ENCODE measurements at places on chromosomes 11 and 22. TPM values are rescaled to one million over a fixed set of nuclear protein-coding genes. Genes with fewer than 3 reads are reported as not detected.
A peak's percentile ranks its signal among the peaks of the same experiment; 100 is the strongest.

DNA sequence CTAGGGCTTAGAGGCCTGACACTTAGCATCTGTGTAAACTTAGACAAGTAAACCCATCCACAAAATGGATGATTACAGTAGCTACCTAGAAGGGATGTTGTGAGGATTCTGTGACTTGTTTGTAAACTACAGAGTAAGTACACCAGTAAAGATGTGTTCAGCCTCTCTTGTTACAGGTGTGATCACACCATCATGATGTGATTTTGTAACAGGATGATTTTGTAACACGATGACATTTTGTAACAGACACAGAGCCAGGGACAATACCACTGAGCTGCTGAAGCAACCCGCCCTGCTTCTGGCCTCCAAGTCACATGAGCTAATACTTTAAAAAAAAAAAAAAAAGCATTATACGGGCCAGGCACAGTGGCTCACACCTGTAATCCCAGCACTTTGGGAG is 17.0 kb downstream of the FADD start:
- DNase-seq: no peak

- DNase-seq: peak; percentile 87
Observed at GRCh38 chr22:25404928-25405816, 159.3 kb upstream of the GRK3 start.

GRCh38 chr22:32542677-32543357 is 68.2 kb downstream of the FBXO7 start:
- peak; percentile 86 for DNase-seq

DNA sequence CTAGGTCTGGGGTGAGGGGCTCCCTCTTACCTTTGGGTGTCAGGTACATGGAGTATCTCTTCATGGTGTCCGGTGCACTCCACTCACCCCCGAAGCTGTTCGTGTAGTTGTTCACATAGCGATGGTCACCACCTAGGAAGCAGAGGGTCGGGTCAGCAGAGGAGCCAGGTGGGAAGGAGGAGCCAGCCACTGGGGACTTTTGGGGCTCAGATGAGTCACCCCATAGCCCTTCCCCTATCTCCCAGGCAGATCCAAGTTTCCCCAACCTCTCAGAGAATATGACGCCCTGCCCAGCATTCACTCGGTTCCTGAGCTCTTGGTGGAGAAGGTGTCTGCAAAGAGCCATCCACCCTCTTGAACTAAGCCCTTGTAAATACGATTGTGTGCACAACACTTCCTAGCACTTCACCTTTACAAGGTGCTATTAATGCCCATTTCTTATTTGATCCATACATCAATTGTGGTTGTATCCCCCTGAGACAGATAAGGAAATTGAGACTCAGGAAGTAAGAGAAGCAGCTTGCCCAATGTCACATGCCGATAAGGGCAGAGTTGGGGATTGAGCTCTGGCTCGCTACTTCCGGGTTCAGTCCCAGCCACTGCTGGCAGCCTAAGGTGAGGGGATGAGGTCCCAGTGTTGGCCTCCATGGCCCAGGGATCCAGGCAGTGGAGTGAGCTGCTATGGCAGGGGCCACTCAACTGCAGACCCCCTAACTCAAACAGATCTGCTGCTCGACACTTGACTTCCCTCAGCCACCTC is 14.8 kb downstream of the TRIM29 start:
- no peak for DNase-seq

- DNase-seq: no peak
Observed at GRCh38 chr22:50672041-50672440, 582 bp upstream of the SHANK3 start.

DNA sequence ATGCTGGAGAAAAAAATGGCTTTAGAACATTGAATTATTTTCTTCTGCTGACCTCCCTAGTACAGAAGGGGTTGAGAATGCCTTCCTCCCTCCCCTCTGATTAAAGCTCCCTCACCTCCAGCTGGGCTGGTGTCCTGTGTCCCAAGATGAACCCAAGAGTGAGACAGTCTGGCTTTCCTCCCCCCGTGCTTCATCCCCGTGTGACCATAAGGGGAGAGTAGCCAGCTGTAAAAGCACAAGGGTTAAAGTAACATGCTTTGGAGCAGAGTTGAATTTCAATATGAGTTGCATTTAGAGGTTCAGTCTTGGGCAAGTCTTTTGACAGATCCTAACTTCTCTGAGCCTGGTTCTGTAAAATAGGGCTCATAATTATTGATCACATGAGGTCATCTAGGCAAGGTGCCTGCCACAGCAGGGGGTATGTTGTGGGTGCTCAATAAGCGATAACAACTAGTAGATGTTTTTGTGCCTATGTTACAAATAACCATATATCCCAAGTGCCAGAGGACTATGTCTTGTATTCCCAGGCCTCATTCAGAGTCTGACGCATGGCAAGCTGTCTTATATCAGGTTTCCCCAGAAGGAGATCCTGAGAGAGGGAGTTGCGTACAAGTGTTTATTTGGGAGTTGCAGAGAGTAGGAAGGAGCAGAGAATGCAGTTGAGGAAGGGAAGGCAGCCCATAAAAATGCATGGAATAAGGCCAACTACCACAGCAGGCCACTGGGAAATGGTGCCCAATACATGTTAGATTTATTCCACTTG is 4.1 kb downstream of the PRG2 start:
- no peak for DNase-seq

DNA sequence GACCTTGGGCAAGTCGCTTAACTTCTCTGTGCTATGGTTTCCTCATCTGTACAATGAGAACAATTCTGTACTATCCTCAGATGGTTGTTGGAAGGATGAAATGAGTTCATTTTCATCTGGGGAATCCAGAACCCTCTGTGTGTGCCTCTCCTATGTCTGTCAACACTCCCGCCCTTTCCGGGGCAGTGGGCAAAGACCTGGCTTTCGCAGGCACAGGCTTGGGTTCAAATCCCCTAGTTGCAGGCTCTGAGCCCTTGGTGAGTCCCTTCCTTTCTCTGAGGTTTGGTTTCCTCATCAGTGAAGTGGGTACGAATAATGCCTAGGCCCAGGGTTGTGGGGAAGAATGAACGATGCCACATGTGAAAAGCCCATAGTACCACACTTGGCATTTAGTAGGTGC is 6.0 kb downstream of the PNPLA5 start:
- no peak for DNase-seq

DNA sequence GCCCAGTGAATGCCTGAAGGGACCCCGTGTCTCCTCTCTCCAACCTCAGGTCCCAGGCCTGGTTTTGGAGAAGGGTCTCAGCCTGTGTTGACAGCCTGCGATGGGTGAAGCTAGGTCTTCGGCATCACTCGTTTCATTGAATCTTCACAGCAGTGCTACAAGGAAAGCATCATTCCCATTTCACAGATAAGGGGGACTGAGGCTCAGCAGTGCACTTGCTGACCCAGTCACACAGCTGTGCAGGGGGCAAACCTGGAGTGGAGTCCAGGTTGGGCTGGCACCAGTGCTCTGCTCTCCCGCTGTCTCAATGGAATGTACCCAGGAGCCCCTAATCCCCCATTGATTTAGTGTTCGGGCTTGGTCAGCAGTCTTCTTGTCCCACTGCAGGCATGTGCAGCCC is 10.9 kb upstream of the YWHAH start:
- no peak for DNase-seq

DNA sequence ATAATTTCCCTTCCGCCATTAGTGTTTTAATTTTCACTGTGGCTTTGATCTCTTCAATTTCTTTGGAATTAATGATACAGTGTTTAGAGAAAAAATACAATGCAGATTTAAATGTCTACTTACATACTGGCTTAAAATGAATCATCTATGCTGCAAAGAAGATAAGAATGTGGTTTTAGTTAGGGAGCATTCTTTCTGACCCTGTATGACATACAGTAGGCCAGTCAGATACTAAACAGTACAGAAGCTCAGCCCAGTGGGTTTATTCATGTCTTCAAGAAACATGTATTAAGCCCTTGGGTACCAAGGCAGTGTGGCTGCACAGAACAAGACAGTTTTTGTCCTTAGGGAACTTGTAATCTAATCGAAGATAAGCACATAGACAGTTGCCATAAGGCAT is 268.8 kb downstream of the DDX10 start:
- no peak for DNase-seq

DNA sequence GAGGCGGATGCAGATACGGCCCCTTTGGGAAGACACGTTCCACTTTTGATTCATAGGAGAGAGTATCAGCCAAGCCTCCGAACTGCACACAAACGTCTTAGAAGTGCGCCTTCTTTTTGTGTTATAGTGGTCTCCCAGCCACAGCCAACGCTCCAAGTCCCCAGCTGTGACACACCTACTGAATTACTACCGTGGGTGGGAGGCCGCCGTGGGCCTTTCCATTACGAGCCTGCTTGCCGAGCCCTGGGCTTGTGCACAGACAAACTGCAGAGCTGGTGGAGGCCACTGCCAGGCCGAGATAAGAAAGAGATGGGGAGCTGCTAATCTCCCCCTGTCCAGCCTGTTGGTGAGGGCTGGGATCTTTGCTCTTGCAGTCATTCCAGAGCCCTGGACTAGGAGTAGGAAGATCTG is 761 bp downstream of the HMBS start:
- DNase-seq: no peak

DNA sequence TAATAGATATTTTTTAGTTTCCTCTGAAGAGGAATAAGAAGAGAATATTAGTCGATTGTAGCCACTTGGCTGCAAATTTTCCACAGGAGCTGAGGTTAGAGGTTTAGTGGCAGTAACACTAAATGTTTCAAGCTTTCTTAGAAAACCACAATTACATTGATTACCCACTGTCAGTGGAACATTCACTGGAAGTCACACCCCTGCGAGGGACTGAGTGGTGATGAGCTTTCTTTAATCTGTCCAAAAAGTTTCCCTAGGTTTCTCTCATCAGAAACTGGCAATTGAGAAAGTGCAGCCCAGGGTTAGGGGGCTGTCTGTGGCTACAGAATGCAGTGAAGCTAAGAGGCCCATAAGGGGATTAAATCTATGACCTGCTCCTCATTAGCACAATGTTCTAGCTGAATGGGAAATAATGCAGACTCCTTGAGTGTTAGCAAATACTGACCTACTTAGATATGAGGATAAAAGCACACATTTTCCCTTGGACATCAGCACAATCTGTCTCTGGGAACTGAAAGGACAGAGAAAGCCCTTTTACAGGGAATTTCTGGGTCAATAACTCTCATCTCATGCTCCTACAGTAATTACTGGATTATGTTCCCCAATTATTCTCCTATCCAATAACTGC is 189.5 kb downstream of the FAM76B start:
- DNase-seq: no peak

GRCh38 chr11:47867823-47868222 is 19.7 kb upstream of the NUP160 start:
- no peak for DNase-seq

GRCh38 chr22:28410050-28410816 is 269.4 kb downstream of the TTC28 start:
- peak; percentile 85 for DNase-seq

The ART1 gene
- total RNA-seq: 5.7 TPM

The GPHA2 gene
- total RNA-seq: not detected

The BMAL1 gene
- 10.6 TPM for total RNA-seq

The NOX4 gene
- 3.1 TPM for total RNA-seq

The INSC gene
- total RNA-seq: 2.1 TPM

The OR52A1 gene
- not detected for total RNA-seq

The OPCML gene
- 0.62 TPM for total RNA-seq

The MS4A6E gene
- not detected for total RNA-seq

The NNMT gene
- total RNA-seq: 61.5 TPM

The LIF gene
- total RNA-seq: 0.75 TPM

The RBMXL2 gene
- 0.04 TPM for total RNA-seq
